Body of pancreas (tissue), 4 donors: ENCODE measurements at places on chromosomes 3 and 15. TPM values are rescaled to one million over a fixed set of nuclear protein-coding genes. Genes with fewer than 3 reads are reported as not detected.

The GNAT1 gene
- not detected for total RNA-seq

The ERICH6 gene
- not detected for total RNA-seq

The GLT8D1 gene
- total RNA-seq: 43.8 TPM

The CCDC191 gene
- total RNA-seq: 5.4 TPM

The ITPKA gene
- 0.52 TPM for total RNA-seq

The ARGFX gene
- not detected for total RNA-seq

DNA sequence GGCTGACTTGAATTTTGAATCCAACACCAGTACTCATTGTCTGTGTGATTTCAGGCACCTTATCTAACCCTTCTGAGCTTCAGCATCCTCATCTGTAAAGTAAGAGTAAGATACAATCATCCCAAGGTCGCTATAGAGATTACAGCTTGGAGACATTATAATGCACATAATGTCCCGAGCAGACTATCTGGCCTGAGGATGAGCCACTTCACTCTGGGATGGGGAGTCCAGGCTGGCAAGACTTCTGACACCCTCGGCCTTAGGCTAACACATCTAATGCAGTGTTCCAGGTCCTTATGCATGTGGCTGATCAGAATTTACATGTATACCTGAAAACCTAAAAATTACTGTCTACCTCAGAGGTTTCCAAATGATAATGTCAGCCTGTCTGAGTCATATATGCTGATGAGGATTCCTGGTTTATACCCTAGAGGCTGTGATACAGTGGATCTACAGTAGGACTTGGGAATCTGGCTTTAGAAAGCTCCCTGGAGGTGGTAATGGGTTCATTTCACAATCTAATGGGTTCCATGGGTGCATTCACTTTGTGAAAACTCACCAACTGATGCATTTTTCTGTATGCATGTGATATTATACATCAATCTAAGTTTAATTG, 229.0 kb upstream of the SLCO3A1 start:
- no peak for DNase-seq
- H3K36me3 ChIP-seq: no peaks in the 10 kb centered on the region
- H3K4me1 ChIP-seq: peaks cover 18% of the 10 kb centered on the region
- no peak overlapping the region for H3K27ac ChIP-seq

DNA sequence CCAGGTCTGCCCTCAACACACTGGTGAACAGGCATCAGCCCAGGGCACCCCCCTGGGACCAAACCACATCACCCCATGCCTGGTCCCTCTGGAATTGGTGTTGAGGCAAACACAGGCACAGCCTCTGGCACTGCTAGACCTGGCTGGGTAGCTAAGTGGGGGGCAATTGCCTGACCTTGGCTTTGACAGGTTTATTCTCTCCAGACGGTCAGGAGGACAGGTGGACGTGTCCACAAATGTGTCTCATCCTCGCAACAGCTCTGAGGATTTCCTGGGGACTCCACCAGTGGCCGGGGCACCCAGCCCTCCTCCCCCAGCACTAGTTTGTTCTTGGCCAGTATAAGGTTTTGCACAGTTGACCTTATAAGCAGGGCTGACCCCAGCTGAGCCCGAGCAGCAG, 31.3 kb downstream of the TKT start:
- H3K27me3 ChIP-seq: no peaks in the 10 kb centered on the region
- H3K4me3 ChIP-seq: no peak overlapping the region
- peaks cover 41% of the 10 kb centered on the region for H3K36me3 ChIP-seq
- no peak overlapping the region for H3K27ac ChIP-seq

DNA sequence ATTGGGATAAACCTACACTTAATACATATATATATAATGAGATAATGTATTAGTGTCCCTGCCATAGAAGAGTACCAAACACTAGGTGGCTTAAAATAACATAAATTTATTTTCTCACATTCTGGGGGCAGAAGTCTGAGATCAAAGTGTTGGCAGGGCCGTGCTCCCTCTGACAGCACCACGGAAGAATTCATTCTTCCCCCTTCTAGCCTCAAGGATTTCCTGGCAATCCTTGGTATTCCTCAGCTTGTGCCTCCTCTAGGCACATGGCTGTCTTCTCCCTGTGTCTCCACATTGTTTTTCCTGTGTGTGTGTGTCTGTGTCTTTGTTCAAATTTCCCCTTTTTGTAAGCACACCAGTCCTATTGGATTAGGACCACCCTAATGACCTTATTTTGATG, 115.2 kb upstream of the AGBL1 start:
- no peaks in the 10 kb centered on the region for H3K4me1 ChIP-seq
- H3K36me3 ChIP-seq: no peaks in the 10 kb centered on the region
- no peaks in the 10 kb centered on the region for H3K27me3 ChIP-seq
- no peak for DNase-seq

DNA sequence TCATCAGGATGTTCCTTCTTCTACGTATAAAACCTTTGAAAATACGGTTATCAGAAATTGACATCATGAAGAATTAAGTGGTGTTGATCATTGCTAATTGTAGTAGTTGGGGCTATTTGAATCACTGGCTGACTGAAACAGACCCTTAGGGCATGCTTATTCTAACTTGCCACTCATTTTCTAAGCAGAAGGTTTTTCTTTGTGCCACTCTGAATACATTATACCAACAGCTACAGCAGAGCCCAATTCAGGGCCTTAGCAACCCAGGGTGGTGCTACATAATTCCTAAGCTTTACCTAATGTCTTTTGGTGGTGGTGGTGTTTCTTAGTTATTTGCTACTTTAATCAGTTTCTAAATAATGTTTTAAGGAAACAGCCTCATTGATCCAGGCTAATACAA, 524.2 kb downstream of the NLGN1 start:
- H3K4me1 ChIP-seq: no peaks in the 10 kb centered on the region
- no peak overlapping the region for H3K27ac ChIP-seq
- H3K4me3 ChIP-seq: no peak overlapping the region
- H3K27me3 ChIP-seq: no peaks in the 10 kb centered on the region
- no peaks in the 10 kb centered on the region for H3K36me3 ChIP-seq
- DNase-seq: no peak

DNA sequence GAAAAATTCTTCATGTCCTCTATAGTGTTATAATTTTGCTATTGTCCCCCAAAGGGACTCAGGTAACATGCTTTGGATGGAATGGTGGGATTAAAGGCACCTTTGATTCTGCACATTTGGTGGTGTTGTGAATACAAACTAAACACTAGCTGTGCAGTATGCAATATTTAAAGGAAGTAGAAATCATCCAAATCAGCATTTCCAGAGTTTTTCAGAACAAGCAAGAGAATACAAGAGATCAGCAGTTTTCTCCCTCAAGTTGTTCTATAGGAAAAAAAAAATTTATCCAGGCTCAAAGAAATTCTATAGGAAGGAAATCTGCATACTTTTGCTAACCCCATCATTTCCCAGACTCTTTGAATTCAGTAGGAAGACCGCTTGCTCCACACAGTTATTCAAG, 10.2 kb upstream of the ADIPOQ start:
- DNase-seq: no peak
- H3K4me1 ChIP-seq: peaks cover 7% of the 10 kb centered on the region
- no peaks in the 10 kb centered on the region for H3K27me3 ChIP-seq
- H3K36me3 ChIP-seq: no peaks in the 10 kb centered on the region
- H3K27ac ChIP-seq: no peak overlapping the region

GRCh38 chr3:195761567-195762248, 40.9 kb downstream of the MUC20 start:
- H3K27ac ChIP-seq: no peak overlapping the region
- H3K27me3 ChIP-seq: no peaks in the 10 kb centered on the region
- no peak overlapping the region for H3K4me3 ChIP-seq
- H3K36me3 ChIP-seq: no peaks in the 10 kb centered on the region
- H3K4me1 ChIP-seq: no peaks in the 10 kb centered on the region
